Nucleus accumbens (tissue), 56 donors: ENCODE measurements at places on chromosomes 7 and 10.

GRCh38 chr10:83959328-83959727, 180.0 kb upstream of the GHITM start:
- no peak for DNase-seq

DNA sequence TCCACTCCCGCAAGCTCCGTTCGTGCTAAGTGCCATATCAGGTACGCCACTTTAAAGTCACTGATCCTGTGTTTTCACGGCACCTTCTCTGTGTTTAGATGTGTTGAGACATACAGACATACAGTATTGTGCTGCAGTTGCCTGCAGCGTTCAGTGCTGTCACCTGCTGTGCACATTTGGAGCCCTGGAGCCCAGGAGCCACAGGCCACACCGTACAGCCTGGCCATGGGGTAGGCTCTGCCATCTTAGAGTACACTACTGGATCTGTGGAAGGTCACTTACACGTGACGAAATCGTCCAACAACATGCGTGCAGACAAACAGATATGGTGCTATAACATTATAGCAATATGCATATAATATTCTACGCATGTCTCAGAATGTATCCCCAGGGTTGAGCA, 111.3 kb downstream of the ELFN1 start:
- no peak for DNase-seq

GRCh38 chr7:132475669-132476116, 100.6 kb downstream of the PLXNA4 start:
- DNase-seq = no peak

- DNase-seq = no peak
Observed at GRCh38 chr10:19449860-19450259, 366.4 kb upstream of the PLXDC2 start.

GRCh38 chr7:113922049-113922448, 3.2 kb upstream of the PPP1R3A start:
- no peak for DNase-seq

GRCh38 chr7:103292122-103292521, 5.1 kb upstream of the PMPCB start:
- DNase-seq = no peak

DNA sequence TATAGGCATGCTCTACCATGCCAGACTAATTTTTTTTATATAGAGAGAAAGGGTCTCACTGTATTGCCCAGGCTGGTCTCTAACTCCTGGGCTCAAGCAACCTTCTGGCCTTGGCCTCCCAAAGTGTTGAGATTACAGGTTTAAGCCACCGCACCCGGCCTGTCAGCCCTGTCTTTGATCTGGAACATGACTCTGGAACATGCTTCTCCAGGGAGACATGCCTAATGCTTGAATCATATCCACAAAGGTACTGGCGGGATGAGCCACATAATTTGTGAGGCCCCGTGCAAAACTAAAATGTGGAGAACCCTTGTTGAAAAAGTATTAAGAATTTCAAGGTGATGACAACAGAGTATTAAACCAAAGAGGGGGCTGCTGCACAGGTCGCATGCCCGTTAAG, 282.8 kb downstream of the ARHGAP12 start:
- no peak for DNase-seq

DNA sequence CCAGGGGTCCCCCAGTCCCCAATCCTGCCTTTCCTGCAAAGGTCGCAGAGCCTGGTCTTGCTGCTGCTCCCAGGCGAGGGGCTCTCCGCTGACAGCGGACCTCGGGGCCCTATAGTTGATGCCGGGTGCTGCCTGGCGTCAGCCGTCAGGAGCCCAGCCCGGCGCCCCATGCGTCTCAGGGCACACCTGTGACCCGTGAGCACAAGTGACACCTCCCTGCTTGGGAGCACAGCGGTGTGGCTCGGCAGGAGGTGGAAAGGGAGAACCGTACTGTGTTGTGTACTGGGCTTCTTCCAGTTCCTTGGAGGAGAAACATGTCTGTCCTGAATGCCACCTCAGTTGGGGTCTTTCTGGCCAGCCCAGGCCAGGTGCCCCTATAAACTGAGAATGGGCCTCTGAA, 56.7 kb downstream of the LHPP start:
- no peak for DNase-seq

DNA sequence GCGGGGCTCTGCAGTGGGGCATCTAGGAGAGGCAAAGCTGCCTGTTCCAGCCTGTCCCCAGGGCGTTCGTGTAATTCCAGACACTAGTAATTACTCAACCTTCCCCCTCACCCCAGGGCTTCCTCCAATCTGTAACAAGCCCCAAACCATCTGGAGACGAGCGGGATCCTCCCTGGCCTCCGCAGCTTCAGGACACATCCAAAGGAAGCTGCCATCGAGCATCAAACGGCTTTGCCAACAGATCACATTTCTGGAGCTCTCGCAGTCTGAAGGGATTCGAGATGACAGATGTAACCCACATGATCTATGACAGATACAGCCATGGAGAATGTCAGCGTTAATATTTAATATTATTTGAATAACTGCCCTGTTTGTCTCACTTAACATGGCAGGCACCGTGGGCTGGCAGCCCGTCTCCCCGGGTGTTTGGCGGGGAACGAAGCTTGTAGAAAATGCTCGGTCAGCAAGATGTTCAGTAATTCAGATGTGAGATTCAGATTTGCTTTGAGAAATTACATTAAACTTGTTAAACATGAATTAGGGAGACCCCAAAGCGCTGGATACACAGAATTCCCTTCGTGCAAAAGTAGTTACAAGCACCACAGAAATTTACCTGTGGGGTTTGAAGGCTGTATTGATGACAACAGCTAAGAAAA, 108.5 kb upstream of the C7orf33 start:
- DNase-seq = no peak

DNA sequence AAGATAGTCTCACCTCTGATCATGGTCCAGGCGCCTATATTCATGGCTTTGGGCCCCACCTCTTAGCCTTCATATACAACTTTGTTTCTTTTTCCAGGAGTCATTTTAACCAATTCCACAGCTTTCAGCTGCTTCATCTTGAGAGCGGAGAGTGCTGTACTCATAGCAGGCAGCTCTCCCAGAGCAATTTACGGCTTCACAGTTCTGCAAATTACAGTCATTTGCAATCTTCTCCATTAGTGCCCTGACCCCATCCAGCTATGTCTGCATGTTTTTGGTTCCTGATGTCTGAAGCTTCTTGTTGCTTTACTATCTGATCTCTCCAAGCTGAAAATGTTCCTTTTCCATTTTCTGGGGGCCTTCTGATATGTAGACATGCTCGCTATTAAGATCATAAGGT, 18.0 kb upstream of the MEST start:
- no peak for DNase-seq

GRCh38 chr10:110717781-110718589, 73.8 kb downstream of the RBM20 start:
- DNase-seq = no peak

GRCh38 chr10:1847361-1847760, 110.0 kb upstream of the ADARB2 start:
- DNase-seq = no peak

DNA sequence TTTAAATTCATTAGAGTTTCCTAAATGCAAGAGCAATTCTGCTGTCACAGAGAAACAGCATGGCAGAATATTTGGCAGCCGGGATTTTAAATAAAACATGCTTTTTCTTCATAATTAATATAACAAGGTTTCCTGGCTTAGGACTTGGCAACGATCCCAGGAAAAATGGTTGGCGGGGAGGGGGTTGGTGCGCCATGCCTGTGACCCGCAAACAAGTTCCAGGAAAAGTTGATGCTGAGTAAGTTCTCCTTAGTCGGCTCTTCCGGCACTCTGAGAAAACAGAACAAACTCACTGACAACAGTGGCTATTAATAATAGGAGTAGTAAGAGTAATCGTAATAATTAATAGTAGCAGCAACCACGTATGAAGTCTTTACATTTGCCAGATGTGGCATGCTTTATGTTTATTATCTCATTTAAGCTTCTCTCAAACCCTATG, 4.6 kb downstream of the HABP2 start:
- no peak for DNase-seq

GRCh38 chr10:115980470-115980869, 292.5 kb downstream of the GFRA1 start:
- DNase-seq = no peak

GRCh38 chr7:137694405-137694804, 152.4 kb downstream of the DGKI start:
- no peak for DNase-seq

GRCh38 chr7:141073173-141073640, 657 bp upstream of the TMEM178B start:
- peak; percentile 45 for DNase-seq

DNA sequence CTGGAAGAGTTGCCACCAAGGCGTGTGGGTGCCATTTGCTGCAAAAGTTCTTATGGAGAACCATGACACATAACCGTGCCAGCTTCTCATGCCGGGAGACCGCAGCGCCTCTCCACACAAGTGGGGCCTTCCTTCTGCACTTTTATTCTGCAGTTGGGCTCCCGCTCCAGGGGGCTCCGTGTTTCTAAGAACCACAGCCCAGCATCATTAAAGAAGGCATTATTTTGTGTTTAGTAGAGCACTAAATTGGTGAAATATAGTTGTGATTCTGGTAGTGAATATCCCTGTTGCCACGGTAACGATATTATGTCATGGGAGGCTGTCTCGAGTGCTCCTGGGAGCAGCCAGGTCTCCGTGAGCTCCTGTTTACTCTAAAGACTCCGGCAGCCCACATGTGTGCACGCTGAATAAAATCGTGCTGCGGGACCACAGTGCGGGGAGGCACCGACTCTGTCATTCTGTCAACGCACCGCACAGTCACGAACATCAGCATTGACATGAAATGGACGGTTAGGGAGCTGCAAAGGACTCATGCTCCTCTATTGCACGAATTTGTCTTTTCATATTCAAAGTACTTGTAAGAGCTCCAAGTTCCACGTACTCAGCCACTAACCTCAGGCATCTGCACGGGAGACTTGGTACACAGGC, 68.8 kb upstream of the PITRM1 start:
- DNase-seq = no peak

DNA sequence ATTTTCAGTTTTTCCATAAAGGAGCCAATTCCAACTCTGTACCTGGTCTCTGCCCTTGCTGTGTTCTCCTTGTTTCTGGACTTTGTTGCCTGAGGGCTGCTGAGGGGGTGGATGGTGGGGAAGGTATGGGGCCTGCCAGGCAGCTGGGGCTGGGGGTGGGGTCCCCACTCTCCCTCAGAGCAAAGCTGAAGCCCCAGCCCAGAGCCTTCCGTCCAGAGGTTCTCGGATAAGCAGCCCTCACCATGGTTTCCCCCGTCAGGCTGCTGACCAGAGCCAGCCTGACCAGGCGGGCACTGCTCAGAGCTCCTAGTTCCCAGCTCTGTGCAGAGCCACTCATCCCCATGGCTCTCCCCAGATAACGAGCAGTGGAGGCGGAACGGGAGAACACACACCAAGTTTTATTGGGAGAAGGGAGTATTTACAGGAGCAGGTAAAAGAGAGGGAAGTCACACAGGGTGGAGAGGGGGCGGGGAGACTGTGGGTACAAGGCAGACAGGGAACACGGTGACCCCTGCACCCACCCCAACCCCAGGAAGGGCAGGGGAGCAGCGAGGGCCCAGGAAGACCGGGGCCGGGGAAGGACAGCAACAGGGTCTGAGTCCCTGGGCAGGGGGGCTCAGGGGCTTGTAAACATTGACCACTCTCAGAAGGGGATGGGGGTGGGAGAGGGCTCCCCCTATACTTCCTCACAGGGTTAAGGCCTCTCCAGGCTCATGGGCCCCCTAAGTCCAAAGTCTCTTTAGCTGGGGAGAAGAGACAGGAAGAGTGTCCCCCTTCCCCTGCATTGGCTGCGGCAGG, 5.8 kb downstream of the GNB2 start:
- DNase-seq = no peak

DNA sequence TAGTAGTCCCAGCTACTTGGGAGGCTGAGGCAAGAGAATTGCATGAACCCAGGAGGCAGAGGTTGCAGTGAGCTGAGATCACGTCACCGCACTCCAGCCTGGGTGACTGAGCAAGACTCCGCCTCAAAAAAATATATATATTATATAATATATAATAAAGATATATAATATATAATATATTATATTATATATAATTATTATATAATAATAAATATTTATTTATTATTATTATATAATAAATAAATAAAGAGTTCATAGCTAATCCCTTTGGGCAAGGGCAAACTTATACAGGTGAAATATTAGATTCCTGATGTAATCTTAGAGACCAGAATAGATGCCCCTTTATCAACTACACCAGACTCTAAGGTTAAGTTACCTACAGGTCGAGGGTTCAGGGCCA, 185.2 kb downstream of the PRPF18 start:
- no peak for DNase-seq

GRCh38 chr7:36916619-36917018, 192.3 kb upstream of the AOAH start:
- no peak for DNase-seq

DNA sequence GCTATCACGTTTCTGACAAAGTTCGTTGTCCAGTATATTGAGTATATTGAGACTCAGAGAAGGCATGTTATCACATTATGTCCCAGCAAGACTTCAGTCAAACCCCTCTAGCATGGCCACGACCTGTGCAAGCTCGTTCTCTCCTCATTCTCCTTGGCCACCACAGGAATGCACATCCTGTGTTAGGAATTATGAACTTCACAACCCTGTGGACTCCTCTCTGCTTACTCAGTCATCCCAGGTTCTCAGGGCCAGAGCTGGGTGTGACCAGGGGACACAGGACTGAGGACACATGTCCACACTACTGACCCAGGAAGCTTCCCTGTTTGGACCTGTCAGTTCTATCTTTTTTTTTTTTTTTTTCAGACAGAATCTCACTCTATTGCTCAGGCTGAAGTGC, 4.4 kb downstream of the SH2D4B start:
- DNase-seq = no peak

DNA sequence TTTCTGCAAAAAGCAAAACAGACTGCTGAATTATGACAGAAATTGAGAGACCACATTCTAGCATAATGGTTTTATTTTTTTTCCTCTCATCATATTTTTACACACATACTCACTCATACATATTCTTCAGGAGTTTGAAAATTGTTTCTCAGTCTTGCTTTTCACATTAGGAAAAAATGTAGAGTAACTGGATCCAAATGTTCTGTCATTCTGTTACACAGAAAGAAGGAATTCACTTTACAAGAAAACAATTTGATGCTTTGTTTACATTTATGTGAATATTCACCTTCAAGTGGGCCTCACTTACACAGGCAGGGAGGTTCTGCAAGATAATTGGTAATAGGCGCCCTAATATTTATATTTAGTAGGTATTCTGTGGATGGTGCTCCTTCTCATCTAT, 82.0 kb downstream of the ARL4A start:
- DNase-seq = no peak
